ENCODE measurements at places on chromosomes 2 and 18.

GRCh38 chr2:11749646-11750349, 3.4 kb downstream of the LPIN1 start:
- no peak for DNase-seq

DNA sequence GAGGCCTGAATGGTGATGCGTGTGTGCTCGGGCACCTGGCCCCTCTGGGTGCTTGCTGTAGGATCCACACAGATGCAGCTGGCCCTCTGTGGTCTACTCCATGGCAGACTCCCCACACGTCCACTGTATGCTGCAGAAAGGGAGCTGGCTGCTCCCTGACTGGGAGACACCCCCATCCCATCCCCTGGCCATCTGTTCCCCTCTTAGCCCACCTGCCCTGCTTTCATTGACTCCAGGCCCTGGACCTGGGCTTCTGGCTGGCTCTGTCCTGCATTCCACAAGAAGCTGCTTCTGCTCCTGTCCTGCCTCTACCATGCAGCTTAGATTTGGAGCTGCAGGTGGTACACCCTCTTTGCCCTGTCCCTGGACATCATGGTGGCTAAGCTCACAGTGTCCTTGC, 80.1 kb downstream of the FHOD3 start:
- no peak for DNase-seq

DNA sequence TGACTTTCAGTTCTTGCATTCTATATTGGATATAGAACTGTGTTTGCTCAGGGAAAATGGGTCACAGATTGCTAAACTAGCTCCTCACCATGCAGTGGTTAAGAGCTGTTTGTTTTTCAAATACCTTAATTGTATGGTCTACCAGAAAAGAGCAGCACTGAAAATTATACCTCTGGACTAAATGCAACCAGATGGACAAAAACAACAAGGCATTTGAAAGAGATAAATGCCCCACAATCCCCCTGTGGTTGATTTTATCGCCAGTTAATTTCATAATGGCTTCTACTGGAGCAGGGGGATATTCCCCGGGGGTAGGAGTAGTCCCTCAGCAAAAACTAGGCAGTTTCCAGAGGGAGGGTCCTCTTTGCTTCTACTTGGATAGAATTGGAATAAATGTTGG, 267.9 kb upstream of the TNP1 start:
- DNase-seq = no peak

DNA sequence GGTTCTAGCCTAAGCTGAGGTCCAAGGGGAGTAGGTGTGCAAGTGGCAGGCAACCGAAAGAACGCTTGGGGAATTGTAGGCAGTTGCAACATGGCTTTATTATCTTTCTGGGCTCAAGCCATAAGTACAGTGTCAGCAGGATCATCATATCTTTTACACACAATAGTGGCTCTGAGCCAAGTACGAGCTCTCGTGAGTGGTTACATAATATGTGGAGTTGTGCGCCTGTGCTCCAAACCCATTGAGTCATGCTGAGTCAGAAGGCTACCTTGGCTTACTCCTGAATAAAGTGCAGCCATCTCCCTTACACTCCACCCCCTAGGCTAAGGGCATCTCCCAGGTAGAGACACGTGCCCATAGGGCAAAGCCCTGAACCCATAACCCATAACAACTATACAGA, 233.9 kb downstream of the SATB2 start:
- DNase-seq = no peak

DNA sequence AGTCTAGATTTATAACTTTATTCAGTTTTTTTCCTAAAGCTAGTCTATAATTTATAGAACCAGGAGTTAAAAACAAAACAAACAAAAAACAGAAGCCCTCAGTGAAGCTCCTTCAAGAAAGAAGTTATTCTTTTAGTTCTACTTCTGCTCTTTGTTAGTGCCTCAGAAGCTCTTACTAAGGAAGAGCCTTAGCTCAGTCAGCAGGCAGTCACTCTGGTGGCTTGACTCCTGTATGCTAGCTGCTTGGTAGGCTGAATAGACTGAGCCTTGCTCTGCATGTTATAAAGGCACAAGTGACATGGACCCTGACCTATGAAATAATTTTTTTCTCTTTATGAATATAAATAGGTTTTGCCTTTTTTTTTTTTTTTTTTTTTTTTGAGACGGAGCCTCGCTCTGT, 24.8 kb downstream of the NCOA1 start:
- no peak for DNase-seq

Data from AML-193 (cell line).